Placental pericyte (primary cell): ENCODE measurements at places on chromosomes 13 and 19. TPM values are rescaled to one million over a fixed set of nuclear protein-coding genes. Genes with fewer than 3 reads are reported as not detected.

NLRP11 gene
- total RNA-seq = not detected in 2 replicates

LGALS14 gene
- total RNA-seq = not detected in 2 replicates

ZNF737 gene
- 2.6 and 3.4 TPM in 2 replicates for total RNA-seq

CDX2 gene
- total RNA-seq = not detected in 2 replicates

TMEM59L gene
- total RNA-seq = 0.14 and 0.88 TPM in 2 replicates

ZNF491 gene
- total RNA-seq = 0.22 and 1.6 TPM in 2 replicates

ELSPBP1 gene
- total RNA-seq = not detected in 2 replicates

PSMD8 gene
- 326 and 416 TPM in 2 replicates for total RNA-seq

TYROBP gene
- total RNA-seq = not detected in 2 replicates

ADGRE1 gene
- 0.22 TPM in 1 of 2 replicates, not detected in the other for total RNA-seq

KLF2 gene
- total RNA-seq = 11.2 and 13.1 TPM in 2 replicates

HIPK4 gene
- total RNA-seq = under 0.01 and 0.14 TPM in 2 replicates

EFNA2 gene
- total RNA-seq = not detected in 2 replicates

RAB4B gene
- total RNA-seq = 11.7 and 19.9 TPM in 2 replicates
